Upper lobe of left lung (tissue), 6 donors: ENCODE measurements at places on chromosomes 6 and 20. TPM values are rescaled to one million over a fixed set of nuclear protein-coding genes. Genes with fewer than 3 reads are reported as not detected.
A peak's percentile ranks its signal among the peaks of the same experiment; 100 is the strongest.

GRCh38 chr6:83333500-83333899 lies 97.4 kb downstream of the ME1 start:
- no peaks in the 10 kb centered on the region for H3K27me3 ChIP-seq
- no peak for DNase-seq
- no peaks in the 10 kb centered on the region for H3K4me1 ChIP-seq
- H3K4me3 ChIP-seq: no peak overlapping the region
- H3K27ac ChIP-seq: no peak overlapping the region

DNA sequence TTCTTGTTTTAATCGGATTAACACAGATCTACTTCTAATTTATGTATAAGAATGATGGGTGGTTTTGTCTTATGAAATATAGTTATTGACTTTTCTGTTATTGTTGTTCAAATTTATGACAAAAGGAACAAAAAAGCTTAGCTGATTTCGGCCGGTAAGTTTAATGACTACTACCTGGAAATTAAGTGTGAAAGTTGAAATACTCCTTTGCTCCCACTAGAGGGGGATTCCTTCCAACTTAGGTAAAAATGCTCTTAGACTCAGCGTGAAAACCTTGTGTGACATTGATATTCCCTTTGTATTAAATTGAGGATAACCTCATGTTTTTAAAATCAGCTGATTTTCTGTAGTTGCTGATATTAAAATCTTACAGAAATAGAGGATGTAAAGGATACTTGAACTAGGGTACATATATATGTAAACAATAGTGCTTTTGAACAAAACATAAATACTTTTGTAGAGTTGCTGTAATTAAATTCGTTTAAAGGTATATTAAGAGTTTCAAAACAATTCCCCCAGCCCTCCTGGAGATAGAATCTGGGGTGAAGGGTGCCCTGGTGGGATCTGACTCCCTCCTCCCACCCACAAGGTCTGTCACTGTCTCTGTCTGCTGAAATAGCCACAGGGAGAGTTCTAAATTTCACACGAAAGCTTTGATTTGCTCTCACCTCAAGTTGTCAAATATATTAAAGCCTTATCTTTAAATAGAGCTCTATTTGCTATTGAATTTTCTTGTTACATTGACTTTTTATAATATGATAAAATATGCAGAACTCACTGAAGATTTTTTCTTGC lies 257.5 kb downstream of the ARID1B start:
- H3K27ac ChIP-seq: no peak overlapping the region
- H3K36me3 ChIP-seq: no peaks in the 10 kb centered on the region
- H3K4me3 ChIP-seq: no peak overlapping the region
- H3K4me1 ChIP-seq: peaks cover 45% of the 10 kb centered on the region
- H3K27me3 ChIP-seq: no peaks in the 10 kb centered on the region
- no peak for DNase-seq

DNA sequence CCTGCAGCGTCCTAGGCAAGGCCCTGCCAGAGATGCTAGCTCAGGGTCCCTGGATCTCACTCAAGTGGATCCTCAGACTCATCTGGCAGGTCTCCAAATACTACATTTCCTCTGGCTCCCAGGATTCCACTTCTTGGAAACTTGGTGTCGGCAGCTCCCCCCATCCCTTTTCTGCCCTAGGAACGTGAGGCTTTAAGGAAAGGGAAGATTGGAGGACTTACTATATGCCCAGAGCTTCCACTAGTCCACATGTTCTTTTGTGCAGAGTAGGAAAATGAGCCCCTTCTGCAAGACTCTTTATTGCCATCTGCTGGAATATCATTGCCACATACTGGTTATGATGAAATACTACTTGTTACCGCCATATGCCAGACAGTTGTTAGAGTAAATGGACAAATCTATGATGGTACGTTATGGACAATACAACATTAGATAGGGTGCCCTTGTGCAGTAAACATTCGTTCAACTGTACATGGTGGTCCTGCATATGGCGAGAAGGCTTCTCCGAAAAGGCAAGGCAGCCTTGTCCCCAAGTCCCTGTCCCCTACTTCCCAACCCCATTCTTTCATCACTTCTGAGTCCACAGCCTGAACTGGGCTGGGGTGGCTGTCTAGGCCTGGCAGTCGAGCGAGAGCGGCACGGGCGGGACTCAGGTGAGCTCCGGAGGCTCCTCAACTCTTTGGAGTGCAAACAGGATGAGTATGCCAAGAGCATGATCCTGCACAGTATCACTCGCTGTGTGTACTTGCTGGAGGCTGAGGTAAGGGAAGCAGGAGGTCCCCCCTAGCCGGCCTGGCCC lies 780 bp downstream of the ARMC12 start:
- peaks cover 36% of the 10 kb centered on the region for H3K4me1 ChIP-seq
- H3K27ac ChIP-seq: no peak overlapping the region
- DNase-seq: peak; percentile 76
- H3K27me3 ChIP-seq: no peaks in the 10 kb centered on the region

DNA sequence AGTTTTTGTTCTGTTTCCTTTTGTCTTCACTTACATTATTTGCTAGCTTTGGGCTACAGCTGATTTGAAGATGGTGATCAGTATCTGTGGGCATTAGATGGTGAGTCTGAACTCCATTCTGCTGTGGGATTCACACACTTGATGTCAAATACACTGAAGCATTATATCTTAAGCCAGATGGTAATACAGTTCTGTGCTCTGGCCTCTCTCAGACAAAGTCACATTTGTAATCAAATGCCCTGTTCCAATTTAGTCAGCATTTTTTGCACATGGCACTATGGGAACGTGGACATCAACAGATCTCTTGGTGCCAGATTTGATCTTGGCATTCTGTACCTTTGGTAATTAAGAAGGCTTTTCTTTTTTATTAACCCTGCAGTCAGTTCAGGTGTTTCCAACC lies 56.0 kb downstream of the SASH1 start:
- peaks cover 52% of the 10 kb centered on the region for H3K4me1 ChIP-seq
- H3K4me3 ChIP-seq: no peak overlapping the region
- H3K36me3 ChIP-seq: no peaks in the 10 kb centered on the region
- no peaks in the 10 kb centered on the region for H3K27me3 ChIP-seq

- no peak overlapping the region for H3K4me3 ChIP-seq
- H3K36me3 ChIP-seq: no peaks in the 10 kb centered on the region
- H3K4me1 ChIP-seq: no peaks in the 10 kb centered on the region
- H3K27ac ChIP-seq: no peak overlapping the region
These were observed 792.4 kb downstream of the QKI start for GRCh38 chr6:164206807-164207423.

DNA sequence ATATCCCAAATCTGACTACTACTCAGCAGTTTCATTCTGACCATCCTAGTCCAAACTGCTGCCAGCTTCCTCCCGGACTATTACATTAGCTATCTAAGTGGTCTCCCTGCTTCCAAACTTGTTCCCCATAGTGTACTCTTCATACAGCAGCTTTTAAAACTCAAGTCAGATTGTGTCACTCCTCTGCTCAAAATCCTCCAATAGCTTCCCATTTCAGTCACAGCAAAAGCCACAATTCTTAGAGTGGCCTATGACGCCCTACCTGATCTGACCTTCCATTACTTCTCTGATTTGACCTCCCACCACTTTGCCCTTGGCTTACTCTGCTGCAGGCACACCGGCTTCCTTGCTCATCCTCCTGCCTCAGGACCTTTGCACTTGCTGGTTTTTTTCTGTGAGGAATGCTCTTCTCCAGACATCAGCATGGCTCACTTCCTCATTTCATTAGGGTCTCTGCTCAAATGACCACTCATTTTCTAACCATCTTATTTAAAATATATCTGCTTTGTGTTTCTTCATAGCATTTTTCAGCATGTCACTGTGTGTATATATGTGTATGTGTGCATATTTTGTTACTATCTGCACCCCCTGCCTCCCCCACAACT lies 111.1 kb upstream of the DTNBP1 start:
- H3K27me3 ChIP-seq: no peaks in the 10 kb centered on the region
- no peaks in the 10 kb centered on the region for H3K4me1 ChIP-seq
- H3K36me3 ChIP-seq: no peaks in the 10 kb centered on the region
- DNase-seq: no peak
- H3K27ac ChIP-seq: no peak overlapping the region

DNA sequence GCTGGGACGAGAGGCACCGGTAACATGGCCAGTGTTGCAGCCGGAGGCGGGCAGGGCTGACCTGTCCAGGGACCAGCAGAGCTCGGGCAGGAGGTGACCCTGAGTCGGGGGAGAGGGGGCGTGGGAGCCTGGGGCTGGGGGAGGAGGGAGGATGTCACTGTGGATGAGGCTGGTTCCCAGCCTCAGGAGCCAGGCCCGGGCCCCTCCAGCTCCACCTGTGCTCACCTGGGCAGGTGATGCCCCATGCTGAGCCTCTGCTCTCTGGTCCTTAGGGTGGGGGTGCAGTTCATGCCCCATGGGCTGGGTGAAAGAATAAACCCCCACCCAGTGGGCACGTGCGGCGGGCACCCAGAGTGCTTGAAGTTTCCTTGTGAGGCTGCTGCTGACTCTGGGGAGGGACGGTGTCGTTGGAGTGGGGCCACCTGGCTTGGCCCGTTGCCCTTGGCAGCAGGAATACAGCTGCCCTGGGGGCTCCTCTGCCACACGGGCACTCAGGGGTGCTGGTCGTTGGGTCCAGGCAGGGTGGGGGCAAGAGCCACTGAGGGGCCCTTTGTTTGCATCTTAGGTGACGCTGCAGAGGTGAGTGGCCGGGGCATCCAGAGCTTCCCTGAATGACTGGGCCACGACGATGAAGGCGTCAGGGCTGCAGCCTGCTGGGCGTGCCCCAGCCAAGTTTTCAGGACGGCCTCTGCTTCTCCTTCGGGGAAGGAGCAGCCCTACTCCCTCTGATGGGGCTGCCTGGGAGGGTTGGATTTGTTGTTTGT lies 24.7 kb upstream of the BHLHE23 start:
- peaks cover 22% of the 10 kb centered on the region for H3K27me3 ChIP-seq
- H3K36me3 ChIP-seq: no peaks in the 10 kb centered on the region
- H3K4me1 ChIP-seq: peaks cover 9% of the 10 kb centered on the region
- no peak overlapping the region for H3K4me3 ChIP-seq

GRCh38 chr6:119334535-119335264 lies 14.9 kb downstream of the MAN1A1 start:
- no peaks in the 10 kb centered on the region for H3K27me3 ChIP-seq
- H3K4me1 ChIP-seq: peaks cover 13% of the 10 kb centered on the region
- H3K27ac ChIP-seq: no peak overlapping the region
- no peaks in the 10 kb centered on the region for H3K36me3 ChIP-seq

GRCh38 chr6:158431560-158431959 lies 119.3 kb downstream of the TULP4 start:
- peaks cover 5% of the 10 kb centered on the region for H3K36me3 ChIP-seq
- no peaks in the 10 kb centered on the region for H3K4me1 ChIP-seq
- DNase-seq: no peak
- H3K27me3 ChIP-seq: no peaks in the 10 kb centered on the region
- H3K4me3 ChIP-seq: no peak overlapping the region
- H3K27ac ChIP-seq: no peak overlapping the region

DNA sequence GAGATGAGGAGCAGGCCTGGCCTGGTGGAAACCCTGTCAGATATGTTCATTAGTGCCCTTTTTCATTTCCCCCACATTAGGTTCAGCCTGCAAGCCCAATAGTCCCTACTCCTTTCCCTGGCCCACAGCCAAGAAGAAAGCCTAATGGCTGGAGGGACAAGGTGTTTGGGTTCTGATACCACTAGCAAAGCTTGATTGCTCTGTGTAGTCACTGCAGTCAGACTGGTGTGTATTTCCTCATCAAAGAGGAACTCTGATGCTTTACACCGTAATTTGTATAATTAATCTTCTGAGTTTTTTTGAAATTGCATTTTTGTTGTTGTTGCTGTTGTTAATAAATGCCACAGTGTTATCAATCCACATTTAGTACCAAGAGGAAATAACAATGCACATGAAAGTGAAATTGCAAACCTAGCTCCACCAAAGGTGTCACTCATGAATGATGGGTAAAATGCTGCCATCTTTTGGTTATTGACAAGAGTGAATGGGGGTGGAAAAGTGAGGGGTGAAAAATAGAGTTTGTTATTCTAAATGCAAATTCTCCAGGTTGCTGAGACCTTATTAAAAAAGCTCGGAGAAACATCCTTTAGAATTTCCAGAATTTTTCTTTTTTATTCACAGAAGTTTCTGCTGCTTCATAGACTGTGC lies 320.2 kb upstream of the POU3F2 start:
- H3K27me3 ChIP-seq: no peaks in the 10 kb centered on the region
- no peak for DNase-seq
- no peak overlapping the region for H3K27ac ChIP-seq
- H3K36me3 ChIP-seq: no peaks in the 10 kb centered on the region

DNA sequence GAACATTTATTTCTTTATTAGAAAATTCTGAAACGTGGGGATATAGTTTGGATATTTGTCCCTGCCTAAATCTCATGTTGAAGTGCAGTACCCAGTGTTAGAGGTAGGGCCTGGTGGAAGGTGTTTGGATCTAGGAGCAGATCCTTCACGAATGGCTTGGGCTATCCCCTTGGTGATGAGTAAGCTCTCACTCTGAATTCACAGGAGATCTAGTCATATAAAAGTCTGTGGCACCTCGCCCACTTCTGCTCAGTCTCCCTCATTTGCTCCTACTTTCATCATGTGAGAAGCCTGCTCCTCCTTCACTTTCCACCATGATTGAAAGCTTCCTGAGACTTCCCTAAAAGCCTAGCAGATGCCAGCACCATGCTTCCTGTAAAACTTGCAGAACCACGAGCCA lies 96.8 kb upstream of the GJE1 start:
- H3K36me3 ChIP-seq: no peaks in the 10 kb centered on the region
- DNase-seq: no peak
- no peaks in the 10 kb centered on the region for H3K27me3 ChIP-seq
- no peak overlapping the region for H3K27ac ChIP-seq

DNA sequence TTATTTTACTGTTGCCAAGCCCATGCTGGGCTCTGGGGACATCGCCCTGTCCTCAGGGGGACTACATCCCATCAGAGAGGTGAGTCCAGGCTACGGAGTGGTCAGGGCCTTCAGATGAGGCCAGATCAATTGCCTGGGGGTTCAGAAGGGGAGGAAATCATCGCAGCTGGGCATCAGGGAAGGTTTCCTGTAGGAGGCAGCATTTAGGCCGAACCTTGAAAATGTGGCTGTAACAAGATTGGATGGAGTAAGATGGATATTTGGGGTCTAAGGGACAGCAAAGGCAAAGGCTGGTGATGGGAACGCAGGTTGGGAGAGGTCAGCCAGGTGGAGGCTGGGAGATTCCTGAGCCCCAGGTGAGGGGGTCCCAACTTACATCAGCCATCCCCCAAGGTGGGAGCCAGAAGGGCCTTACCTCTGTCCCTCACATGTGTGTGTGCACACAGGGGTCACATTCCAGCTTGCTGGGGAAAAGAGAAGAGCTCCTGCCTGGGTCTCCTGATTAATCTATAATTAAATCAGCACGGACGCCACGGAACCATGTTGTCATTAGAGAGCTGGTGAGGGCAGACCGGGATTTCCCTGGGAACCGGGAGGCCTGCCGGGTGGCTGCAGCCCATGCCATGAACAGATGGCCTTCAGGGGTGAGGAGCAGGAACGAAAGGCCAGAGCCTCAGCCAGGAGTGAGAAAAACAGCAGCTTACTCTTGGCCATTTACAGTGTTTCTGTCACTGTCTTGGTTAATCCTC lies 30.5 kb upstream of the DLGAP4 start:
- H3K27me3 ChIP-seq: peaks cover 2% of the 10 kb centered on the region
- no peaks in the 10 kb centered on the region for H3K4me1 ChIP-seq
- H3K4me3 ChIP-seq: no peak overlapping the region
- H3K27ac ChIP-seq: no peak overlapping the region

GRCh38 chr6:72959821-72960220 lies 265.5 kb downstream of the KHDC1L start:
- H3K27me3 ChIP-seq: no peaks in the 10 kb centered on the region
- DNase-seq: no peak
- no peaks in the 10 kb centered on the region for H3K4me1 ChIP-seq
- no peak overlapping the region for H3K4me3 ChIP-seq

The SLC35D3 gene
- total RNA-seq: not detected

The EPPIN gene
- total RNA-seq: 3.7 TPM

The MOG gene
- not detected for total RNA-seq
